ENCODE measurements at places on chromosomes 1 and 21.

GRCh38 chr1:14055442-14056223, 355.6 kb downstream of the PRDM2 start:
- DNase-seq: no peak

DNA sequence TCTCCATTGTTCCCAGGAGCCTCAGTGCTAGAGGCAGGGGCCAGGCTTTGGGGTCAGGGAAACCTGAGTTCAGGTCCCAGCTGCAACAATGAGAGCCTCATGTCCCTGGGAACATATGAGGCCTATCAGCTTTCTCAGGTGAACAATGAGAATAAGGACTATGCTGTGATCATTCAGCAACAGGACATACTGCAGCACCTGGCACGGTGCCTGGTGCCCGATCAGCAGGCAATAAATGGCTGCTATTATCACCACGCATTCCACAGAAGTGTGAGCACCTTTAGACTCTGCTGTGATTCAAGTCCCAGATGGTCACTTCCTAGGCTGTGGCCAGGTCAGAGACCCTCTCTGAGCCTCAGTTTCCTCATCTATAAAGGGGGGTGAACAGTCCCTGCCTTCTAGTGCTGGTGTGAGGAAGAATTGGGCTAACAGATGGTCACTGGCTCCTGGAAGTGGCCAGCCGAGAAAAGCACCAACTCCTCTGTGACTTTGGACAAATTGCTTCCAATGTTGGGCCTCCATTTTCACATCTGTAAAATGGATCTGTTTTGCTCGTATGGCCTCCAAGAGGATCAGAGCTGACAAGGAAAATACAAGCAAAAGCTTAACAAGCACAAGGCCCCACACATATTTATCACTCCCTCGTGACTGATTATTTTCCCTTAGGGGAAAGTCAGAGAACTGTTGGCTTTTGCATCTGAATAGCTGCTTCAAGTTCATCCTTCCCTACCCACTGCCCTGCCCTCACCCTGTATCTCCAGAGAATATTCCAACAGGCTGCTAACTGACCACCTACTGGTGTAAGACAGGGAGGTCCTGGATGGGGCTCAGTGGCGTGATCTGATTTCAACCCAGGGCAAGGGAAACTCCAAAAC, 1.1 kb downstream of the SLC5A9 start:
- DNase-seq: no peak

DNA sequence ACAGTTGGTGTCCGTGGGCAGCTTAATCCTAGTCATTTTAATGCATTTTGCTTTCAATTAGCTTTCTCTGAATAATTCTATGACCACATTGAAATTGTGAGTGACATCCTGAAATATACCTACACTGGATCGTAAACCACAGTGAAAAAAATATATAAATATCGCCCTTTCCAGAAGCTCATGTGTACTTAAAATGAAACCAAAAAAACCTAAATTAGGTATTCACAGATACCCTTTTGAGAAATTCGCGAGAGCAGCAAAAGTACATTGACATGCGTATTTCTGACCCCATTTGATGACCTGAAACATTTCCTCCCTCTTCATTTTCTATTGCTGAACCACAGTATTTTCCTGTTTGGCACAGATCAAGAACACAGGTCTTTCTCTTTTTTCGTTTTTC, 253.8 kb downstream of the LTN1 start:
- DNase-seq: no peak

GRCh38 chr1:176049582-176049981, 157.5 kb downstream of the COP1 start:
- no peak for DNase-seq

GRCh38 chr1:245500546-245500945, 345.8 kb downstream of the KIF26B start:
- DNase-seq: no peak

- DNase-seq: no peak
Measured at GRCh38 chr1:65258106-65258505, 51.2 kb upstream of the DNAJC6 start.

DNA sequence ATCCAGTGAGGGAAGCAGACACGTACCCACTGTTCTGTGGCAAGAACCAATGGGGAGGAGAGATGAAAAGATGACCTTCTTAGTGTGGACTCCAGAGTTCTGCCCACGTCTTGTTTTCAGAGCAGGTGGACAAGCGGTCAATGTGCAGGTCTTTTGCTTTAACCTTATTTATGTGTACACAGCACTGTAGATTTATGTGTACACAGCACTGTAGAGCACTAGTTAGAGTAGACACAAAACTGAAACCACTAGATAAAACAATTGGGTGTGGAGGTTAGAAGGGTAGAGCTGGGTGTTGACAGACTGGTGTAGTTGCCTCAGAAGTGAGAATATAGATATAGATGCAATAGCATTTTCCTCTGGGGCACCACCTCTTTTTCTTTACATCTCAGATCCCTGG, 150.0 kb downstream of the MAGI3 start:
- no peak for DNase-seq

DNA sequence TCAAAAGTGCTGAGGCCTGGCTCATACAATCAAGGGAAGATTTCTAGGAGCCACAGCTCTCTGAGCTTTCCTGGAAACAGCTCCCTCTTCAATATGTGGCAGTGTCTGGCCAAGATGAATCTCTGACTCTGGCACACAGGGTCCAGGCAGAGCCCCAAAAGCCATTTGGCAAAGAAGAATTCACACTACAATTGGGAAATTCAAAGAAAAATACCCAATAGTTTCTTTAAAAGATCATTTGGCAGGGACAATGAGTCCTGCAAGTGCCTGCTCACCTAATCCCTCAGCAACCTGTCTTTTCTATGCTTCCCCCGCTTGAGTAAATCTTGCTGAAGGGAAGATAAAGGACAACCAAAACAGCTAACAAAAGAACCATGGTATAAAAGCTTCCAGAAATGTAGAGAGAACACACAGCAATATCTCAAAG, 124.6 kb downstream of the TGFBR3 start:
- no peak for DNase-seq

GRCh38 chr1:69985376-69985775, 220.0 kb downstream of the LRRC40 start:
- DNase-seq: no peak

- DNase-seq: no peak
Measured at GRCh38 chr1:114010433-114011184, 31.3 kb downstream of the OLFML3 start.

DNA sequence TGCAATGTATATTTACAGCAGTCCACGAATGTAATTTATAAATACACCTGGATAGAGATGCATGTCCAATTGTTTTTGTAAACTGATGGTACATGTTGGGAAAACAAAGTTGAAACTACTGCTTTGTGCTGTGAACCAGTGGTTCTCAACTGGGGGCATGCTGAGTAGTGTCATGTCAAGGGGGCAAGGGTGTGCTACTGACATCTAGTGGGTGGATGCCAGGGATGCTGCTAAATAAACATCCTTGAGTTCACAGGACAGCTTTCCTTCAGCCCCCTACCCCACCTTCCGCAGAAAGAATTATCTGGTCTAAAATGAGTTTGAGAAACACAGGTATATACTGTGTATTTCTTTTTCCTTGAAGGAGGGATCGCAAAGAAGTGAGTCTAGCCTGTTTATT, 95.9 kb downstream of the RASAL2 start:
- no peak for DNase-seq
